ENCODE measurements at places on chromosomes 5 and 9.

DNA sequence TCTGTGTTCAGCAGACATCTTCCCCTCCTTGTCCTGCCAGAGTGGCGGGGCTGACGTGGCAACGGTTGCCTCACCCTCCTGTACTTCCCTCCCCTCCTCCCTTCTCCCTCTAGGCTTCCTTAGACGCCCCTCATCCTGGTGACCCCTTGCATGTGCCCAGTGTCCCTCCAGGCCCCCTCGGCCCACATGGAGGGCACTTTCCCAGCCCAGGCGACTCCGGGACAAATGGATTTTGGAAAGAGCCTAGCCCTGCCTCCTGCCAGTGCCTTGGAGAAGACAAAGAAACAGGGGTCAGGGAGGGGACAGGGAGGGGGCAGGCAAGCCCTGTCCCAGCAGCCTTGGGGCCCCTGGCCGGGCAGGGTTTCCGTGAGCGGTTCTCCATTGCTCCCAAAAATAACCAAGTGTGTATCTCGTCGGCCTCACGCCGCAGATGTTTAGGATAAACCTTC lies 38.3 kb upstream of the NEURL1B start:
- DNase-seq: no peak

GRCh38 chr5:140674629-140675028 lies 1.3 kb upstream of the DND1 start:
- DNase-seq: no peak

DNA sequence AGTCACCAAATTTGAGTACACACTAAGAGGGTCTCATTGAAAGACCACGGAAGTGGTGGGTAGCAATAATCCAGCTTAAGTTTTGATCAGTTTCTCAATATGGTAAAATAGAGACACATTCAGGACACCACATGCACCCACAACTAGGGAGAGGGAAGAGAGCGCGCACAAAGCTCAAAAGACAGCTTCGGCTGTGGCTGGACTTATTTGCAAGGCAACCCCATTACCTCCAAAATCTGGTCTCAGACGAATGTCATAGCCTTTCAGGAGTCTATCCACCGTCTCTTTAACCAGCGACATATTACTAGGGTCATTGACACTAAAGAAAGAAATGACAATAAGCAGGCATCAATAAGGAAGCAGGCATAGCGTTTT lies 443 bp downstream of the GABRB2 start:
- no peak for DNase-seq

GRCh38 chr9:72914750-72915149 lies 38.1 kb downstream of the ALDH1A1 start:
- DNase-seq: no peak

DNA sequence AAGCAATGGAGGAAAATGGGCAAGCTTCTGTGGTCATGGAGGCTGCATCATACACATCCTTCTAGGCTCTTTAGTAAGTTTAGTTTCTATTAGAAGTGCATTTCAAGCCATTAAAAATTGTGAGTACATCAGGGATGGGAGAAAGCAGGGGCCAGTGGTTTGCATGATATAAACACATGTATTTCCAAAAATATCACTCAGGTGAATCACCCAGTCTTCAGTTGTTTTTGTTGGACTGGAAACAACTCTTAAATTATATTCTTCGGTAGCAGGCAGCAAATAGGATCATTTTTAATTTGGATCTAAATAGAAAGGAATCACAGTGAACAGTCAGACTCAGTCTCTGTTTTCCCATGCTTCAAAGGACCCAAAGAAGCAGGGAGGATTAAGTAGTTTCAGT lies 657.9 kb downstream of the TLR4 start:
- no peak for DNase-seq

DNA sequence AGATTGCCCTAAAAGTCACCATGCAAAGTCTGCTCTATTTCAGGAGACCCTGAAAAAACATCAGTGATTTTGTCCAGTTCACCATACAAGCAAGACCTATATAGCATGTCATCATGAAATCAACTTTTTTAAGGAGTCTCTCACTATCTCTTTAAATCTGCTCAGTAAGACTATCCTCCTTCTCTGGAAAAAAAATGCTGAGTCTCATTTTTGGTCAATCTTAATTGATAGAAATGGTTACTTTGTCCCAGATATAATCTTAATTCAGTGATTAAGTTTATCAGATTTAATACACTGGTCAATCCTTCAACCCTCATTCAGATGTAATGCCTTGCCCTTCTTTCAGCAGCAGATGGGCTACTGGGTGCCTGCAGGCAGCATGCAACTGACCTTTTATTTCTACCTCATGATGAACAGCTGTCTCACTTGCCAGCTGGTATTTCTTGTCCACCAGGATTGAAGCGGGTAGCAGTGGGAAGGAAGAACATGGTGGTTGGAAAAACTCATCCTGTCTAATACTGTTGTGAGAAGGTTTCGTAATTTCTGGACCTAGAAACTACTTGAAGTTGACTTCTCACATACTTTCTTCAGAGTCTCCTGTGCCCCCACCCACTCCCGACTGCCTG lies 375.3 kb downstream of the DNAH5 start:
- DNase-seq: no peak

GRCh38 chr5:14767053-14767452 lies 102.5 kb downstream of the OTULIN start:
- no peak for DNase-seq

GRCh38 chr5:170113522-170113900 lies 7.8 kb downstream of the FOXI1 start:
- DNase-seq: no peak

- DNase-seq: no peak
These were observed 163.6 kb downstream of the SPATA31D1 start for GRCh38 chr9:82152181-82152580.

DNA sequence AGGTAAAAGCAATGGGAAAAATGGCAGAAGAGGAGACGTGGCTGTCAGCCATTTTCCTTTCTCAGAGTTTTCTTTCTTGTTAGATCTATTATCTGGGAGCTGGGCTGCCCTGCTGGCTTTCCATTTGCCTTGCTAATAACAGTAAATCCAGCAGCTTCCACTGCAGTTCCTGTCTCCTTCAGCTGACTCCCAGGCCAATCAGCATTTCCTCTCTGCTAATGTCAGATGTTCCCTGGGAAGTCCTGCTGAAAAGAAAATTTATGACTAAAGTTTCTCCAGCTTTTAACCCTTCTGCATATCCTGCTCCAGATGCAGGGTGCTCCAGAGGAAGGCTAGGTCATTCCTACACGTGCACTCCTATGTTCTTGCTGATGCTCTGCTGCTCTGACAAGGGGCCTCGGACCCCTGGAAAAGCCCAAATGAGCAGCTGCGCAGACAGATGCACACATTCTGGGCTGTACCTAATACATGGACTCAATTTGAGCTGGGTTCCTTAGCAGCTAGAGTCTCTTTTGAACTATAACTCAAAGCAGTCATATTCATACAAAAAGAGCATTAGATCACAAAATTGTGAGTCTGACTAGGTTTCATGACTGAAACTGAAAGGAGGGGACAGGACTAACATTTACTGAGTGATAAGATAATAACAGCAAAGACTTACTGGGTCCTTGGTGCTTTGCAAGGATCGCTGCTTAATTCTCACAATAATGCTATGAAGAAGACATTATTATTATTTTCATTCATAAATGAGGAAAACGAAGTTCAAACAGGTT lies 182.2 kb downstream of the MAPKAP1 start:
- DNase-seq: no peak

GRCh38 chr9:90539286-90539685 lies 103.3 kb downstream of the DIRAS2 start:
- no peak for DNase-seq

- DNase-seq: no peak
These were observed 382.3 kb downstream of the PTPRD start for GRCh38 chr9:10230512-10230911.

GRCh38 chr5:55621229-55621628 lies 86.5 kb upstream of the PLPP1 start:
- no peak for DNase-seq
